ENCODE measurements at places on chromosomes 11 and 22. TPM values are rescaled to one million over a fixed set of nuclear protein-coding genes. Genes with fewer than 3 reads are reported as not detected.

The MRGPRX4 gene
- not detected for total RNA-seq

The MYO7A gene
- total RNA-seq, result 4.2 TPM

The SCN2B gene
- total RNA-seq, result 26.7 TPM

DNA sequence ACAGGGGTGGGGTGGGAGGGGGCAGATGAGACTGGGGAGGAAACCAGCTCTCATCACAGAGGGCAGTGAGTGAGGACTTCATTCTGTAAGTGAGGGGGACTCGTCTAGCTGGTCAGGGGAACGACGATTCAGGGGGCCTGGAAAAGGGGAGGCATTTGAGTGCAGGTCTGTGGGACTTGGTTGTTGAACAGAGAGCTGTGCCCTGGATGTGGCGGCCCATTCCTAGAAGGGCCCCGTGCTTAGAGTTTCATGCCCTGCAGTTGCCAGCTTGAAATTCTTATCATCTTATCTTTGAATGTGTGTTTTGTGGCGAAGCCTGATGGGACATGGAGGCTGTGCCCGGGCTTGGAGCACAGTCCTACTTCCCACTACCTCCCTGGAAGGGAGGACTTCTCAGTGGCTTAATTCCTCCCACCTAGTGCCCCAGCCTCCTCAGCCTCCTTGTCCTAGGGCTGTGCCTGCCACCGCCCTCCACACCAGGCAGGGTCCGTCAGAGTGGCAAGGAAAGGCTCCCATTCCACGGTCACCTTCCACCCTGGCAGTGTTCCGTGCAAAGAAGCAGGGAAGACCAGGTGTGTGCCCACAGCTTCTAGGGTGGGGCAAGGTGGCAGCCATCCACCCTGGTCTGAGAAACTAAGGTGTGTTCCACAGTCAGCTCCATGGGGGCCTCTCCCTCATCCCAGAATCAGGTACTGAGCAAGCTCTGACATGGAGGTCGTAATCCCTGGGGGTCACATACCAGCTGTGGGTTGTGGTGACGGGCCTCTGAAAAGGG, 59.7 kb upstream of the LMO1 start:
- no peak overlapping the region for H3K27ac ChIP-seq
- H3K4me3 ChIP-seq, result no peak overlapping the region
- no peaks in the 10 kb centered on the region for H3K27me3 ChIP-seq
- DNase-seq, result no peak
- no peaks in the 10 kb centered on the region for H3K36me3 ChIP-seq

GRCh38 chr11:90288212-90288821, 65.5 kb upstream of the CHORDC1 start:
- no peak for DNase-seq
- H3K36me3 ChIP-seq, result no peaks in the 10 kb centered on the region
- H3K27me3 ChIP-seq, result no peaks in the 10 kb centered on the region
- H3K27ac ChIP-seq, result no peak overlapping the region
- H3K4me1 ChIP-seq, result no peaks in the 10 kb centered on the region

GRCh38 chr11:129917231-129917630, 21.9 kb upstream of the NFRKB start:
- no peaks in the 10 kb centered on the region for H3K27me3 ChIP-seq
- no peak overlapping the region for H3K4me3 ChIP-seq
- H3K36me3 ChIP-seq, result no peaks in the 10 kb centered on the region
- H3K4me1 ChIP-seq, result no peaks in the 10 kb centered on the region
- DNase-seq, result no peak
